Ascending aorta (tissue), 2 donors: ENCODE measurements at places on chromosomes 16 and 17. TPM values are rescaled to one million over a fixed set of nuclear protein-coding genes. Genes with fewer than 3 reads are reported as not detected.

Gene TUBG2
- 73.1 TPM for total RNA-seq

Gene HCRT
- not detected for total RNA-seq

Gene CDK5RAP3
- total RNA-seq = 52.3 TPM

Gene C16orf54
- 0.21 TPM for total RNA-seq

Gene CMTM4
- total RNA-seq = 20.1 TPM

Gene TRIM72
- total RNA-seq = not detected

Gene ZC3H7A
- 56.9 TPM for total RNA-seq

Gene OTOA
- not detected for total RNA-seq

Gene KRT39
- total RNA-seq = not detected

Gene SHBG
- total RNA-seq = not detected

Gene TMIGD1
- not detected for total RNA-seq

Gene BCAR1
- 243 TPM for total RNA-seq
